Cerebellar nuclear complex (tissue), 1 donor: ENCODE measurements at places on chromosomes 6 and 20.

DNA sequence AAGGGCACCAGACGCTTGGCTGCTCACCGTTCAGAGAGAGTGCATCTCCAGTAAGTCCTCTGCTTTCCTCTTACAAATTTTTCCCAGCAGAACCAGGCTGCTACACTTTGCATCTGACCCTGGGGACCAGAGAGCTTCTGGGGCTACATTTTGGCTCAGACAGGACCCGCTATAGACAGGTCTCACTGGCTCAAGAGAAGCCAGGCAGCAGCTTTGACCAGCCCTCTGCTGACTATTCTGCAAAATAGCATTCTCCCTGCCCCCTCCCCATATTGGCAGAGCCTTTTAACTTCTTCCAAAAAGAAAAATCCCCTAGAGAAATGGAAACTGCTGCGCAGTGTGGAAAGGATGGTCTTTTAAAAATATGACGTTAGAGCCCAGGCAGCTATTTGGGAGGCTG lies 37.2 kb downstream of the CPXM1 start:
- no peak for DNase-seq

DNA sequence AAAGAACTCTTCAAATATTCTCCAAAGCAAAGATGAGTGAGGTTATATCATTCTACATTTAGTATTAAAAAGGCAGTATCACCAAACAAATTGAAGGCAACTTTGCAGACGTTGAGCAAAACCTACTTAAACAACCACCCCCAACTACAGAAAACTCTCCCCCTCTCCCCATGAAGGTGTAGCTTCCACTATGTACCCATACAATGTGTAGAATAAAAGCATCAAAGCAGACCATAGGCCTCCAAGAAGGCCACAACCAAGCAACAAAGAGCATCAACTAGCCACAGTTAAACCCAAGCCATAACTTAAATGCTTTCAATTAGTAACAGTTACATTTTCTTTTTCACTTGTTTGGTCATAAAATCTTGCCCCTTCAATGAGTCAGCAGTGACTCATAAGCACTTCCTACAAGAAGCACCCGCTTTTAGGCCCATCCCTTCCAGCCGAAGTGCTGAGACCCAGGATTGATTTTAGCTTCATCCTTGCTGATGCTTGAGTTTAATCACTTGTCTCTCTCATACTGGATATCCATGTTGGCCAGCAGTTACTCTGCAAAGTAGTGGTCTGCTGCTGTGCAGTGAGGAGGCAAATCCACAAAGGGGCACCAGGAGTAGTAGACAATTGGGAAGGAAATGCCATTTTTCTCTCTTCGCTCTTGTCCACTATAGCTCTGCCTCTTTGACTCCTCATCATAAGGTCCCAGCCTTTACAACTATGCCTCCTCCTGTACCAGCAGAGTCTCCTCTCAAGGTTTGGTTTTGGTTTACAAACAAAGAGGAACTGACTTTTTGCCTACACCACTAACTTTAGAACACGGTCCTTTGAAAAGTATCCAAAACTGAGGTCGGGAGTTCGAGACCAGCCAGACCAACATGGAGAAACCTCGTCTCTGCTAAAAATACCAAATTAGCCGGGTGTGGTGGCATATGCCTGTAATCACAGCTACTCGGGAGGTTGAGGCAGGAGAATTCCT lies 8.4 kb upstream of the NUP153 start:
- no peak for DNase-seq

GRCh38 chr20:58877050-58877975 lies 24.8 kb downstream of the GNAS start:
- no peak for DNase-seq

DNA sequence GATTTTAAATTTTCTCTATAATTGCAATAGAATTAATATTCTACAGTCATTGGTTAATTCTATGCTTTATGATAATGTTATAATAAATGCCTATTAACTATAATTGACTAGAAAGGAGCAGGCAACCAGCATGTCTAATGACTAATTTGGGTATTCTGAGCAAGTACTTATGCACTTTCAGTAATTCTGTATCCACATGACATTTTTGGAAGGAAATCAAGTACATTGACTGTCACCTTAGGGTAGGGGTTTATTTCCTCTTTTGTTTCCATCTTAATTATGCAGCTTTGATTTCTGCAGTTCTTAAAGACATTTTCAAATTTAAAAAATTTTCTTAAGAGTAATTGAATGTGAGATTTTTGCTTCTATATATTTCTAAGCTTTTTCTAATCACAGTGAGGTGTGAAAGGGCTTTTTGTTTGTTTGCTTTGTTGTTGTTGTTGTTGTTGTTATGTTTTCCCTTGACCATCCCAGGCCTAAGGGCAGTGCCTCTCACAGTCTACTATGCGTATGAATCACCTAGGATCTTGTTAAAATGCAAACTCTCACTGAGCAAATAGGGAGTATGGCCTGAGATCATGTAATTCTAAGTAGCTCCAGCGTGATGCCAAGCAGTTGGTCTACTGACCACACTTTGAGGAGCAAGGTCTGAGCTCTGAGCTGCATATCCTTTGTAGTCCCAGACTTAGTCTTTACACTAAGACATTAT lies 467.1 kb upstream of the RNF217 start:
- no peak for DNase-seq

DNA sequence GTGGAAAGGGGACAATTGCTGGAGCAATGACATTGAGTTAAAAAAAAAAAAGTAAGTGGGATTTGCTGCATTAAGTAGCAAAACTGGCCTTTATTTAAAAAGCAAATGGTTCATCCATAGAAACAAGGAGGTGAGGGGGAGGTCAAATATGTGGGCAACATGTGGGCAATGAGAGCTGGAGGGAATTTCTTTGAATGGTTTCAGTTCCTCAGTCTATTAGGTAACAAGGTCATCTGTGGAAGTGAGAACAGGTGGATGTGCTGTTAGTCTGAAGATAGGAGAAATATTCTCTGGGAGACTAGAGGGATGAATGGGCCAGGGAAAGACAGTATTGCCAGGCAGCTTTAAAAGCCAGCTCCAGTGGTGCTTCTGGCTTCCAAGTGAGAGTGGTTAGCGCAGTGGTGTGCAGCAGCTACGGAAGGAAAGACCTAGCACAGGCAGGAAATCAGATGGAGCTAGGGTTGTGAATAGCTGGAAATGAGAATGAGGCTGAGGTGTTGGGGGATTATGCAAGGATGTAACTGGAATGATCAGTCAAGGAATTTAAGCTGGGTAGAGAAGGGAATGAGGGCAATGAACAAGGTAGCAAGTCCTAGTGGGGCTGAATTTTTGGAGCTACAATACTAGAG lies 727.6 kb downstream of the PTPRT start:
- DNase-seq: no peak

GRCh38 chr6:47247227-47247797 lies 62.4 kb downstream of the TNFRSF21 start:
- DNase-seq: no peak

GRCh38 chr20:49845060-49845459 lies 32.4 kb downstream of the SLC9A8 start:
- DNase-seq: no peak

DNA sequence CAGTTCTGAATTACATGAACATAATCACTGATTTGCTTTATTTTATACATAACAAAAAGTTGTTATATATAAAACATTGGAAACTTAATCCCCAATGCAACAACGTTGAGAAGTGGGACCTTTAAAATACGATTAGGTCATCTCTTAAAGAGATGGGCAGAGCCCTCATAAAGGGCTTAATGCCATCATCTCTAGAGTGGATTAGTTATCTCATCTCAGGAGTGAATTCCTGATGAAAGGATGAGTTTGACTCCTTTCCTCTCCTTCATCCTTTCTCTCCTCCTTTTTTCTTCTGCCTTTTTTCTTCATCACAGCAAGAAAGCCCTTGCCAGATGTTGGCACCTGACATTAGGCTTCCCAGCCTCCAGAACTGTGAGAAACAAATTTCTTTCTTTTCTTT lies 13.9 kb downstream of the HLA-DOA start:
- no peak for DNase-seq

DNA sequence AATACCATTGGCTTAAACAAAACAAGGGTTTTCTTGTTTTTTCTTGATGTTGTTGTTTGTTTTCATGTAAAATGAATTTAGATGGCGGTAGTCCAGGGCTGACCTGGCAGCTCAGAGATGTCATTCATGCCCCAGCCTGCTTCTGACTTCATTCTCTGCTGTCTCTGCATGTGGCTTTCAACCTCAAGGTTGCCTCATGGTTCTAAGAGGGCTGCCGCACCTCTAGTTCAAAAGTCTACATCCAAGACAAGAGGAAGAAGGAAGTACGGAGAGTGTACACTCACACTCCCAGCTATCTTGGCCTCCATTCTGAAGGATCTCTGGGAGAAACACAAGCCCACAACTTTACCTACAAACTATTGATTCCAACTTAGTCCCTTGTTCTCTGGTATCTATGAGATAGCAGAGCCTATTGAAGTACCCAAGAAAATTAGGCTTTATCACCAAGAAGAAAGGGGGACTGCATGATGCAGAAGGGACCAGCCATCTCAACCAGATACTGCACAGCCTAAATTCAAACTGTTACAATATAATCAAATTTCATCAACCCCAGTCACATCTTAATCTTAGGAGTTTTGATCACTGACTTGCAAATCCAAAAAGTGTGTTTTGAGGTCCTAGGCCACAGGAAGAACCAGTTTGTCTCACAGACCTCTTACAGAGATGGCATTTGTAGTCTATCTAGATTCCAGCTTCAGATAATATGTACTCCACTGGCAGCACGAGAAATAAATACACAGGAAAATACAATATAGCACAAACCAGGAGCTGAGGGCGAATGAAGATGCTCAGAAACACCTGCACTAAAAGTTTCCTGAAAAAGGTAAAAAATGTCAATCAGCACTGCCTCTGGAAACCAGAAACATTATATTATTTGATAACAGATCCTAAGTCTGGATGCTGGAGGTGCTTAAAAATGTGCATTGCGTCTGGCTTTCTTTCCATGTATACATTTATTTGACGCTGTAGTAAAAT lies 866 bp upstream of the BTN3A3 start:
- no peak for DNase-seq

DNA sequence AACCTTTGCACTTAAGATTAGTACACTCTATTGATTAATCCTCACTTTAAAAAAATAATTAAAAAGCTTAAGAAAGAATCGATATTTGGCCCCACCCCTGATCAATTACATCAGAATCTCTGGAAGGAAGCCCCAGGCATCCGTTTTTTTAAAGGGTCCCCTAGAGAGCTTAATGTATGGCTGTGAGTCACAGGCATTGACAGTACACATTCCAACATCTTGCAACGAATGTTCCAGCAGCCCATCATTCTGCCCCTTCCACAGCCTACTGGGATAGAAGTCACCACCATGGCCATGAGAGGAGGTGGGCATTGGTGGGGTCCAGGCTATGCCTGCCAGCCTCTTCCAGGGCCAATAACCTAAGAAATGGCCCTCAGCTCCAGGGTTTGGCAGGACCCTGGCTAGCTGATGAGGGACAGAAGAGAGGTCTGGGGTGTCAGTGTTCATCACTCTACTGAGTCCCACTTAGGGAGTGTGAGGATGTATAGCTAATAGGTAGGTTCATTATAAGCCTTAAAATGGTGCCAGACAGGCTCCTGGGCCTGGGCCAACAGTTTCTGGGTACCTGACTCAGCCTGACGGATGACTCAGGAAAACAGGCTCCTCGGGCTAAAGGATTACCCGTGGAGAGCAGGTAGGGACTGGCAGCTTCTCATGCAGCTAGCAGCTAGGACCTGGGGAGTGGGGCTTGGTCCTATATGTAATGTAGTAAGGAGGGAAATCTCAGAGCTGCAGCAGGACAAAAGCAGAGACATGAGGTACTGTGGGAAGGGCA lies 40.4 kb downstream of the MDGA1 start:
- no peak for DNase-seq

GRCh38 chr6:155026706-155027045 lies 31.6 kb downstream of the TIAM2 start:
- no peak for DNase-seq

GRCh38 chr6:13072686-13073347 lies 255.5 kb downstream of the TBC1D7 start:
- DNase-seq: no peak

DNA sequence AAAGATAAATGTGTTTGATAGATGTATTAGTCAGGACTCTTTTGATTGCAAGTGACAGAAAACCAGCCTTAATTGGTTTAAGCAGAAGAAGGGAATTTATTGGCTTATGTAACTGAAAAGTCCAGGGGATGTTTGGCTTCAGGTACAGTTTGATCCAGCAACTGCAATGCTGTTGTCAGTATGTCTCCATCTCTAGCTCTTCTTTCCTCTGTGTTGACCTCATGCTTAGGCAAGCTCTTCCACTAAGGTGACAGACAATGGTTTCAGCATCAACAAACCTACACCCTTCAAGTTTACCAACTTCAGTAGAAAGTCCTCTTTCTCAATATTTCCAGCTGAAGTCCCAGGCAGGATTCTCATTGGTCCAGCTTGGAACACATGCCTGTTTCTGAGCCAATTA lies 28.1 kb upstream of the ARFGEF2 start:
- DNase-seq: no peak
